Activated naive CD8-positive, alpha-beta T cell treated with anti-CD3 and anti-CD28 coated beads, Interleukin-2, amount 10 ng/mL, durations not matched to agents 7 days and 5 days (primary cell): ENCODE measurements at places on chromosomes 2 and 18. TPM values are rescaled to one million over a fixed set of nuclear protein-coding genes. Genes with fewer than 3 reads are reported as not detected.
A peak's percentile ranks its signal among the peaks of the same experiment; 100 is the strongest.

DNA sequence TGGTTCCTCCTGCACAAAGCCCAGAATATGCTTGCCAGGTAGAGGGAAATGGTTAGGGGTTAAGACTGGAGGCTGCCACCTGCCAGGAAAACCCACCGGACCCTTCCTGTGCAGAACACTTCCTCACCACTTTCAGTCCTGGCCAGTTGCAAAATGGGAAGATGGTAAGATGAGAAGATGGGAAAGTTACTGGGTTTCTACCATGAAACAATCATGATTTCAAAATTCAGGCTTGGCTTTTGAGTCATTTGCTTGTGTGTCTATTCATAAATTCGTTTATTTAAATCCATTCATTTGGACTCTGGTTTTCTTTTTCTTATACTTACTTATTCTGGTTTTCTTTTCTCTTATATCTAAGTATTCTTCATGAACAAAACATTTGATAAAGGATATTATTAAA is 7.2 kb downstream of the BMP10 start:
- no peaks in the 10 kb centered on the region for H3K36me3 ChIP-seq
- no peaks in the 10 kb centered on the region for H3K4me1 ChIP-seq
- H3K27ac ChIP-seq, result no peak overlapping the region
- H3K27me3 ChIP-seq, result peaks cover 12% of the 10 kb centered on the region
- H3K4me3 ChIP-seq, result no peak overlapping the region

DNA sequence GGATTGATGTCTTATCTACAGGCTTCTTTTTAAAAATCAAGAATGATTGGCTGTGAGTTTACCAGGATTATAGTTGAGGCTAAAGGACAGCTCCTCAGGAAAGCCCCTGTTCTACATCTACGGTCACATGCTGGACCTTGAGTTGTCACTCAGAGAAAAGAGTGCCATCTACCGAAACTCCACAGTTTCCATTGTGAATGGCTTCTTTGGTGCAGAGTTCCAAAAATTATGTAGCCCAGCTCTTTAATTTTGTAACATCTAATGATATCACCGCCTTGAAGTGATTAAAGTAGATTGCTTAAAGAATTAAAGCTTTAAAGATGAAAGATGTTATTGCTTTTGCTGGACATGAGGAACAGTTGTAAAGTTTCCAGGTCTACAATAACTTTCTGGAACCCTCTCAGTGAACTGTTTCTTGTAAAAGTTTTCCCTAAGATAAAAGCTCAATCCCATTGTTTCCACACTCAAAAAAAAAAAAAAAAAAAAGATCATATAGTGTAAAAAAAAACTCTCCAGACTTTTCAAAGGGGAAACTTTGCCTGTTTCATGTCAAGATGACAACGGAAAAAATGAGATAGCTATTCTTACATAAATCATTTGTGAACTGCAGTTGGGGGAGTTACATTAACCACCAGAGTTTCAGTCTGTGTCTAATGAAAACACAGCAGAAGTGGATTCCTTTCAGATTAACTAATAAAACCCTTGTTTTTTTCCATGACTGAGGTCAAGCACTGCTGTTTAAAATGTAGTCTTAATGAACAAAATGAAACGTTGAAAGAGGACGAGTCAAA is 4.3 kb downstream of the COL3A1 start:
- no peak for DNase-seq
- H3K4me1 ChIP-seq, result no peaks in the 10 kb centered on the region
- no peaks in the 10 kb centered on the region for H3K36me3 ChIP-seq
- H3K27me3 ChIP-seq, result peaks cover 7% of the 10 kb centered on the region

GRCh38 chr2:86416146-86416545 is 25.0 kb upstream of the KDM3A start:
- H3K4me3 ChIP-seq, result no peak overlapping the region
- no peak for DNase-seq
- H3K27me3 ChIP-seq, result peaks cover 26% of the 10 kb centered on the region
- peaks cover 6% of the 10 kb centered on the region for H3K4me1 ChIP-seq
- peaks cover 1% of the 10 kb centered on the region for H3K36me3 ChIP-seq
- no peak overlapping the region for H3K27ac ChIP-seq

DNA sequence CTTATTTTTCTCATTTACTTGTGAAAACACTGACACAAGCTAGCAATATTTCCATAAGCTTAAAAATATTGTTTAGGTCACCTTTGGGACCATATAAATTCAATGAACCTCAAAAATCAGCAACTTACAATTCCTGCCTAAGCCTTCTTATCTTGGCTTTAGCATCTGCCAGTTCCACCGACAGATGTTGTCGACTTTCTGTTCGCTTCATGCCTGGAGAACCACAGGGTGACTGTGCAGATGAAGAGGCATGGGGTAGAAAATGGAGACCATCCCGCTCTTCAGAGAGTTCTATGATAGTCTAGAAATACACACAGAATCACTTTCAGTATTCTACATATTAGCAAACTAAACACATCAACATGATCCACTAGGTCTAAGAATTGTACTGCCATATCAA is 64.2 kb downstream of the CCDC88A start:
- H3K36me3 ChIP-seq, result peaks cover 5% of the 10 kb centered on the region
- no peak overlapping the region for H3K4me3 ChIP-seq
- H3K27me3 ChIP-seq, result no peaks in the 10 kb centered on the region
- no peak for DNase-seq
- H3K27ac ChIP-seq, result no peak overlapping the region
- no peaks in the 10 kb centered on the region for H3K4me1 ChIP-seq

- H3K27ac ChIP-seq, result no peak overlapping the region
- DNase-seq, result no peak
- no peaks in the 10 kb centered on the region for H3K36me3 ChIP-seq
- no peaks in the 10 kb centered on the region for H3K4me1 ChIP-seq
- no peak overlapping the region for H3K4me3 ChIP-seq
- peaks cover 6% of the 10 kb centered on the region for H3K27me3 ChIP-seq
These were observed 74.4 kb downstream of the DDX18 start for GRCh38 chr2:117888897-117889296.

GRCh38 chr18:75824661-75825060 is 397.2 kb upstream of the SMIM21 start:
- H3K36me3 ChIP-seq, result no peaks in the 10 kb centered on the region
- H3K27me3 ChIP-seq, result no peaks in the 10 kb centered on the region
- H3K27ac ChIP-seq, result no peak overlapping the region

GRCh38 chr2:197893403-197894177 is 89.2 kb downstream of the PLCL1 start:
- peaks cover 1% of the 10 kb centered on the region for H3K36me3 ChIP-seq
- H3K4me1 ChIP-seq, result peaks cover 8% of the 10 kb centered on the region
- H3K4me3 ChIP-seq, result no peak overlapping the region
- DNase-seq, result no peak

GRCh38 chr18:48543228-48543627 is 4.4 kb downstream of the CTIF start:
- H3K27me3 ChIP-seq, result peaks cover 32% of the 10 kb centered on the region
- H3K4me3 ChIP-seq, result no peak overlapping the region
- DNase-seq, result peak; percentile 33
- no peaks in the 10 kb centered on the region for H3K36me3 ChIP-seq
- no peak overlapping the region for H3K27ac ChIP-seq

GRCh38 chr2:12828980-12829379 is 112.2 kb downstream of the TRIB2 start:
- no peak overlapping the region for H3K4me3 ChIP-seq
- no peak overlapping the region for H3K27ac ChIP-seq
- H3K27me3 ChIP-seq, result peaks cover 28% of the 10 kb centered on the region
- no peaks in the 10 kb centered on the region for H3K4me1 ChIP-seq
- H3K36me3 ChIP-seq, result no peaks in the 10 kb centered on the region

Gene FAM110C
- total RNA-seq, result 0.68 TPM
